ENCODE measurements at places on chromosomes 2 and 18.

DNA sequence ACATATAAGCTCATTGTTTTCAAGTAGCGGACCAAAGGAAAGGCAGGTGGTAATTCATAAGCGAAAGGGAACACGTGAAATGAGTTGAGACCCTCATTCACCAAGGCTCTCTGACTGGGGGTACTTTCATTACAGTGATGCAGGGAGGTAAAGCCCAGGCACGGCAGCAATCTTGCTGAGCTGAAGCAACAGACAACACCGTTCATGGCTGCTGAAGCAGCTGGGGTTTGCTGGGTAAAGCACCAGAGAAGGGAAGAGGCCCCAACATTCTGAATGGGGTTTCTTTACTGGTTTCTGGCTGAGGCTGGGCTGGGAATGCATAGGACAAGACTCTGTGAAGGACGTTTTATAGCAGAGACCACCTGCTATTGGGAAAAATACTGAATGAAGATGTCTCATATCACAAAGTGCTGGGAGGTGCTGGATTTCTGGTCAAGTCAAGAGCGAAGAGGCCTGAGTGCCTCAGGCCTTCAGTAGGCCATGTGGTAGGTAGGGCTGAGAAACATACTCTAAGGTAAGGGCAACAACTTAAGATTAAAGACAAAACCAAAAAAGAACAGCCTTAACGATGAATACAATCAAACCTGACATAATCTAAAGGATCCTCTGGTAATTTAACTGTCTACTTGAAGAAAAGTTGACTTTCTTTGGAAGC is 324.7 kb upstream of the PIK3C3 start:
- DNase-seq: no peak

DNA sequence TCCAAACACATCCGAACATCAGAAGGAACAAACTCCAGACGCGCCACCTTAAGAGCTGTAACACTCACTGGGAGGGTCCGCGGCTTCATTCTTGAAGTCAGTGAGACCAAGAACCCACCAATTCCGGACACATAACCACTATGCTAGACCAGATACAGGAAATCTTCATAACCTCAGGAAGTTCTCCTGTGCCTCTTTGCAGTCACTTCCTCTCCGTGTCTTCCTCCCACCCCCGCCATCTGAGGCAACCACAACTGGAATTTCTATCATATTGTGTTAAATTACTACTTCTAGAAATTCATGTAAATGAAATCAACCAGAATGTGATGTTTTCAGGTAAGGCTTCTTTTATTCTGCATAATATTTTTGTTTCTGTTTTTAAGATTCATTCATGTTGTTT is 631.0 kb upstream of the NXPH2 start:
- no peak for DNase-seq

DNA sequence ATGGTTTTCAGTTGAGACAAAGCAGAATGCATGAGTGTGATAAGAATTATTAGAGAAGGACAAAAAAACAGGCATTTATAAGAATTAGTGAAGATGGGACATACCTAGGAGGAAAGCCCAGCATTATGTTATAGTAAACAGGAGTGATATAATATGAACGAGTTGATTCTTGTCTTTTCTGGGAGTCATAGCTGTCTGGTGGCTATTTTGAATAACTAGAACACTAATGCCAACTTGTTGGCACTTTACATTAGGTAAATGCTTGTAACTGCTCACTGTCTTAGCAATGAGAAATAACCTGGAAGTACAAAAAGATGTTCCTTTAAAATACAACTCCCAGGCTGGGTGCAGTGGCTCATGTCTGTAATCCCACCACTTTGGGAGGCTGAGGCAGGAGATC is 540.8 kb upstream of the SPHKAP start:
- no peak for DNase-seq

DNA sequence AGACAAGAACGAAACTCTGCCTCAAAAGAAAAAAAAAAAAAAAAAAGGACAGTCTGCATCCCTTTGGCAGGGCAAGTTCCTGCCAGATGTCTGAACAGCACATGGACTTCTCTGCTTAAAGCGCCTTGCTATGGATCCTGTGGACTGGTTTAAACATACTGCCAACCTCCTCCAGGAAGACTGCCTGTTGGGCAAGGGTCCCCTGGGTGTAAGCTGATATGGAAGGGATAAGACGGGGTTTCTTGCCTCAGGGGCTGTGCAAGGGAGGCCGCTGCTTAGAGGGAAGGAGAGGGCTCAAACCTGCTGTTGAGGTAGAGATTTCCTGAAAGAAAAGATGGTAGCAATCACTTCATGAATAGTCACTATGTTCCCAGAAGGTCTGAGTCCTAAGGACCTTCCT is 22.2 kb downstream of the SKA1 start:
- no peak for DNase-seq

- no peak for DNase-seq
Measured at GRCh38 chr18:48002933-48003365, 72.5 kb upstream of the SMAD2 start.

DNA sequence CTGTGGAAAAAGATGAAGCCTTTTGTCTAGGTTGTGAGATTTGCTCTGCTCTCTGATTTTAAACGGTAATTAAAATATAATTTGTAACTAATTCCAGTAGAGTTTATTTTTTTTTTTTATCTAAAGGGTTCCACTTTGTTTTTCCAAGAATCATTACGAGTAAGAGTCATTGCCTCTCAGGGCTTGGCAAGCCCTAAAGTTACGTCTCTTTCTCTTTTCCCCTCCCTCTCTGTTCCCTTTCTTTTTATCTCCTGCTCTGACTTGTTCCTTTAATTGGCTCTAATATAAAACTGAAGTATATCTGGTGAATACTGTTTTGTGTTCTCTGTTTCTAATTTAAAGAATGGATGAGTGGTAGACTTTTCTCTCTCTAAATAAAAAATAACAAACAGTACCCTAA is 75.8 kb downstream of the CALCRL start:
- DNase-seq: no peak

DNA sequence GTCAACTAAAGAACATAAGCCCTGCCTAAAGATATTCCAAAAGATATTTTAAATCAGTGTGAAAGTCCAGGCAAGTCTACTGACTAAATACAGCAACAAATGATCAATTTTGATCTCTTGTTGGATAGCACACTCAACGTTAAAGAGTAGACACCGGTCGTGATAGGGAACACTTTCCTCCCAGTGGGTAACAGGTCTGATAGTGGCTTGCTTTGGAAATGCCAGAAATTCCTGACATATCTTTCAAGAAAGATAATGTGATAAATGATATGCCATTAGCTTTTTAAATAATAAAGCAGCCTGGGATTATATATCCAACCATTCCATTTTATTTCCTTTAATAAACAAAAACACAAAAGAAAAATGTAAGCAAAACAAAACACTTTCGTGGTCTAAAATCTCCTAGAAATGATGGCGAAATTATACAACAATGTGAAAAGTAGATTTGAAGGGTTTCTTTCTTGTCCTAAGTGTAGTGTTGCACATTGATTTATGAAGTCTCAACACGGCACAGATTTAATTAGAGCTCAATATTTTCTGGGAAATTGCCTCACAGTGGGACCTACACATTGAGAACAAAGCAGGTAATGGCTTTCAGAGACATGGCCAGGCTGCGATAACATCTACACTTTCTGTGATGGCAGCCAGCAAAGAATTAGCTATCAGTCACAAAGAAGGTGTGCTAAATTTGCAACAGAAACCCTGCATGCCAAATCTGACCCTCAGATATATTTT is 158.6 kb downstream of the PPP1R1C start:
- no peak for DNase-seq

Data from GM10248 (cell line).